Muscle of leg (tissue), 16 donors: ENCODE measurements at places on chromosomes 16 and 17.

DNA sequence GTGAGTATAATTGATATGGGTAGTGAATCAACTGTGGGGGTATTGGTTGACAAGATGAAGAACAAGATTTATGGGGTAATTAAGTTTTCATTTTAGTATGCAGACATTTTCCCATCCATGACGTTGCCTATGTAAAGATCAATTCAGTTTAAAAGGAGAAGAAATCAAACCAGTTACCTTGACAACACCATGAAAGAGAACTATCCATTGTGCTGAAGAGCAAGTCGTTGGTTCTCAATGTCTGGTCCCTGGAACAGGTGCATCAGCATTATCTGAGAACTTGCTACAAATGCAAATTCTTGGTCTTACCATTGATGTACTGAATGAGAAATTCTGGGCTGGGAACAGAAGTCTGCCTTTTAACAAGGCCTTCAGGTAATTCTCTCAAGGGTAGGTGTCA, 801 bp upstream of the OR4D2 start:
- DNase-seq, result no peak

DNA sequence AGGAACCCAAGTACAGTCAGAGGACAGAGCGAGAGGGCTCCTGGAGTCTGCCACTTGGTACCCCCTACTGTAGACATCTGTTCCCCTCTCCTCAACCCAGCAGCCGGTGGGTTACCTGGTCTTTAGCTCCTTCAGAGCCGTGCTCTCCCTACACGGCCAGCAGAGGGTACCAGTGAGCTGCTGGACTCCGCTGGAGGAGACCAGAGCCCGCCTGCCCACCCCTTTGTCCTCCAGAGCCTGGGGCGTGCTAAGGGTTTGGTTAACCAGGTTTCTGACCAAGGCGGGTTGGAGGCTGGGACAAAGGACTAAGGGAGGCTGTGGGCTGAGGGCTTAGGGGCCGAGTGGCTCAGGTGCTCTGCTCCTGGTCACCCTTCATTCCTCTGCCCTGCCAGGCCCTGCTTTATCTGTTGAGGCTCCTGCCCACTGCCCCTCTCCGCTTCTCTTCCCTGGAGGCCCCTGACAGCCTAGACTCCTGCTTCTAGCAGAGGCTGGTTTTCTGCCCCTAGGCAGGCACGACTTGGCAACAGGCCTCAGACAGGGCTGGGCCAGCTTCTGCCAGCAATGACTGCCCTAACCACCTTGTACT, 2.7 kb upstream of the HSD11B2 start:
- peak; percentile 73 for DNase-seq

- DNase-seq, result no peak
Observed at GRCh38 chr17:61091096-61091495, 308.5 kb upstream of the TBX2 start.

- DNase-seq, result peak; percentile 24
Observed at GRCh38 chr16:26717826-26718225, 348.9 kb upstream of the C16orf82 start.

GRCh38 chr17:10200016-10200415, 1.6 kb upstream of the GAS7 start:
- DNase-seq, result no peak

DNA sequence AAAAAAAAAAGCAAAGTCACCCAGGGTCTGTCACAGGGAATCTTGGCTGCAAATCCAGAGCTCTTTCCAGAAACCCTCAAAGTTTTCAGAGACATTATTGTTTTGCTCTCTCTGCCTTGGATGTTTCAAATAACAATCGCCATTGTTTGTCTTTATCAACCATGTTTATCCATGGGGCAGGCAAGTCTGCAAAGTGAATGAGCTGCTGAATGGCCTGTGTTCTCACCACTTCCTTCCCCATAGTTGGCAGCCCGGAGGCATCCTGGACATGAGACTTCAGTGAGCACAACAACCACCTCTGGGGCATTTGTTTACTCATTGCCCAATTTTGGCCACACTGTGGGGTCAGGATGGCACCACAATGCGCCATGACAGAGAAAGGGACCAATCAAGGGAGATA, 53.1 kb upstream of the USP7 start:
- no peak for DNase-seq

DNA sequence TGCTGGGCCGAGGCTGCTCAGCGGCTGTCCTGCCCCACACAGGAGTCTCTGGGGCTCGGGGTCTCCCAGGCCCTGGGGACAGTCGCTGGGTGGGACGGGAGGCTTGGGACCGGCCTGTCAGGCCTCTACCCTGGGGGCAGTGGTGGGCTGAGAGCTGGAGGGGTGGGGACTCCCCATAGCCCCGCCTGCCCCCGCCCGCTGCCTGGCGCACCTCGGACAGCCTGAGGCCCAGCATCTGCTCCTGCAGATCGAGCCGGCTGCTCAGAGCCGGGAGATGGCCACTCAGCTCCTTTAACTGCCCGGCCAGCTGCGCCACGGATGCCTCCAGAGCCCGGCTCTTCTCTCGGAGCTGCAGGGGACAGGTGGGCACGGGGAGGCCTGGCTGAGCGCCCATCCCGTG, 6.7 kb downstream of the PERCC1 start:
- DNase-seq, result no peak

DNA sequence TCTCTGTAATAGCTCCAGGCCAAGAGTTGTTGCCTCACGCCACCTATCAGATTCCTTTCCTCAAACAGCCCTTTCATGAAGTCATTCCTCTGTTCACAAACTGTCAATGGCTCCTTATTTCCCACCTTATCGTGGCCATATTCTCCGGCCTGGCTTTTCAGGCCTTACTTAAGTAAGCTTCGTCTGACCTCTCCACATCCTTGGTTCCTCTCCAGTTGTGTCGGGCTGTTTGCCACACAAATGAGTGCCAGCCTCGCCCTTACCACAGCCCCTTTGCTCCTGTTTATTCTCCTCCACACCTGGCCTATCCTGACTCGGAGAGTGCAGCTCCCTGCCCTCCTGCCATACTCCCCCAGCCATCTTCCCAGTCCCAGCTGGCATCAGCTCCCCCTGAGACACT, 2.0 kb downstream of the TP53I13 start:
- no peak for DNase-seq

DNA sequence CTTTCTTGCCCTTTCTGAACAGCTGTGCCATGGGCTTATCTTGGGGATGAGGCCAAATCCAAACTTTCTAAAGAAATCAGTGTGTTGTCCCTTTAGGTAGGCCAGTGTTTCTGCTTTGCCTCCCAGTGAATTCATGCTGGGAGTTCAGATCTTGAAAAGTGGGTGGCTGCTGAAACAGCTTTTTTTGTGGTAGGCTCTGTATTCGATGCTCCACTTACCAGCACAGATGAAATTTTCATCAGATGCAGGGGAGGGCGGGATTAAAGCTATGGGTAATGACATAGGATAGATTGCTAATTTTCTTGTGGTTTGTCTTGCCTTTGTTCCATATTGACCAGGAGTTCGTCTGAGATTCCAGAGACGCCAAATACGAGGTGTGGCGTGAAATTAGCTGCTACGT, 2.8 kb downstream of the SOCS7 start:
- no peak for DNase-seq

DNA sequence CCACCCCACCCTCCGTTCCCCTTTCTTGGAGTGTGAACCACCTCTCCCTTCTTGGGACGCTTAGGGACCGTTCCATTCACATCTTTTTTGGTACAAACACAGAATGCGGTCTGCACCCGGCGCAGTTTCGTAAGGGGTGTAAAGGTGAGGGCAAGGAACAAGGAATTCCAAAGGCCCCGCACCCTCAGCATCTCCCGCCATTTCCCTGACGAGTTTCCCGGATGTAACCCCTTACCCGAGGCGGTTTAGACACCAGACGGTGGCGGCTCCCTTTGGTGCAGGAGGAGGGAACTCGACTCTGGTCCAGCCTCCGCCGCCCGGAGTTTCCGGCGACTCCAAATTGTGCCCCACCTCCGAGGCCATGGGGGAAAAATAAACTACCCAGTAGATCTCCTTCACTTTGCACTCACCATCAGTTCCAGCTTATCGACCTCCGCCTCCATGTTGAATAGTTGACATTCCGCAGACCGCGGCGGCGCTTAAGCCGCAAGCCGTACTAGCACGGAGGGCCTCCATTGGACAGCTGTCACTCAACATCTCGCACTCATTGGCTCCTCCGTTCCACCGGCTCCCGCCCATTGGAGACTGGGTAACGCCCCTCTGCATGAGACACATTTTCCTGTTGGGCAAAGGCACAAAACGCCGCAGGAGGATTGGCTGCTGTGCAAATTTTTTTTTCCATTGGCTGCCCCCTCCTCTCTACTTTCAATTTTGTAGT, at the start of gene SKA2:
SKA2 (minus strand) TSS at position 466 of the 718 bp plus-strand sequence; CDS start at position 443, 23 bp downstream.
- DNase-seq, result no peak

- DNase-seq, result no peak
Observed at GRCh38 chr16:85908444-85908843, 9.5 kb downstream of the IRF8 start.

- DNase-seq, result peak; percentile 44
Observed at GRCh38 chr17:73901661-73902415, 257.6 kb upstream of the SDK2 start.

GRCh38 chr16:5040451-5040850, 6.7 kb upstream of the NAGPA start:
- DNase-seq, result no peak

DNA sequence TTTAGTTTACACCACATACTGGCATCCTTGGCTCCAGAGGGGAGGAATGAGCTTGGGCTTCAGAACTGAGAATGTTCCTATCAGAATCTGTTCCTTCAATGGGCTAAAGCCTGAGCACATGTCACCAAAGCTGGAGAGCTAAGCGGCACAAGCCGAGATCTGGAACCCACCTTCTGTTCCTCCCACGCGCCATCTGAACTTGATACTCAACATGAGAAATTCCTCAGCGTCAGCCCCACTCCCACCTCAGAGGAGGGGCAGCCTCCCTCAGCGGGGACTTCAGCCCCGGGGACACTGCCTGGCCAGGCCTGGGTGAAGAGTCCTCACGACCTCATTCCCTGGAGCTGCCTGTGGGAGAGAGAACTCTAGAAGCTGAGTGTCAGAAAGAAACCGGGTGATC, 22.8 kb upstream of the SLC47A1 start:
- no peak for DNase-seq

GRCh38 chr17:70238646-70239045, 69.3 kb downstream of the KCNJ2 start:
- no peak for DNase-seq

GRCh38 chr17:52831536-52831935, 673.0 kb upstream of the CA10 start:
- no peak for DNase-seq
